ENCODE measurements at places on chromosomes 6 and 20.

DNA sequence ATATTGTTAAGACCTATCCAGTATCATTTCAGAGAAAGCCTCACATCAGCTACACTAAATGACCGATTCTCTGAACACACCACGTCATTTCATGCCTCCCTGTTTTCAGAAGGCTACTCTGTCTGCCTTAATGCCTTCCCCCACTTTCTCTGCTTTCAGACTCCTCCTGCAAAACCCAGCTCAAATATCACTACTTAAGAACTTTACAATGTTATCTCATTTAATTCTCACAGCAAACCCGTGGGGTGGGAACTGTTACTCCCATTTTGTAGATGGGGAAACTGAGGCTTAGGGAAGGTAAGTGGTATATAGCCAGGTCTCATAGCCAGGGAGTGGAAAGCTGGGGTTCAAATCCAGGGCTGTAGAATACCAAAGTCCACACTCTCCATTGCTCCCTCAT, 2.8 kb downstream of the CYP24A1 start:
- no peak for DNase-seq

GRCh38 chr6:1574890-1575209, 34.9 kb upstream of the FOXC1 start:
- no peak for DNase-seq

GRCh38 chr20:52179331-52180179, 12.0 kb downstream of the ZFP64 start:
- DNase-seq: no peak

GRCh38 chr20:31764641-31765305, 25.7 kb downstream of the TPX2 start:
- no peak for DNase-seq

- no peak for DNase-seq
Observed at GRCh38 chr6:149233056-149233715, 84.3 kb upstream of the TAB2 start.

GRCh38 chr6:43298565-43299337, 691 bp downstream of the SLC22A7 start:
- DNase-seq: no peak

- DNase-seq: no peak
Observed at GRCh38 chr20:10359621-10360040, 74.4 kb downstream of the MKKS start.

DNA sequence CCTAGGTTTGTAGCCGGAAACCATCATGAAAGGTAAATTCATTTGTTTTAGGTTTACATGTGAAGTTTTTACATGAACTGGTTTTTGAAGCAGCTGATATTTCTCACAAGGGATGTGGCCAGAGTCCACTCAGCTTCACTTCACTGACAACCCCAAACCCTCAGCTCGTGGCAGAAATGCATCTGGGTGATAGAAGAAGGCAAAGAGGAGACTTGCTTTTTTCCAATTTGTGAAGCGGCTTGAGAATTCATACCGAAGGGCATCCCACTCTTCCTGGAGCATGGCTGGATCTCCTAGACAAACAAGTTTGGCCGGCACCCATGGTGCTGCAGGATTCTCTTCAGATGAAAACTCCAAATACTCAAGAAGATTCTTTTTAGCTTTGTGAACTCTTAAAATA, 392.8 kb upstream of the CNR1 start:
- no peak for DNase-seq

Measured in activated naive CD4-positive, alpha-beta T cell (primary cell).